ENCODE measurements at places on chromosomes 13 and 19.
A peak's percentile ranks its signal among the peaks of the same experiment; 100 is the strongest.

- no peak for DNase-seq
Measured at GRCh38 chr19:23946569-23946968, 31.9 kb downstream of the ZNF726 start.

DNA sequence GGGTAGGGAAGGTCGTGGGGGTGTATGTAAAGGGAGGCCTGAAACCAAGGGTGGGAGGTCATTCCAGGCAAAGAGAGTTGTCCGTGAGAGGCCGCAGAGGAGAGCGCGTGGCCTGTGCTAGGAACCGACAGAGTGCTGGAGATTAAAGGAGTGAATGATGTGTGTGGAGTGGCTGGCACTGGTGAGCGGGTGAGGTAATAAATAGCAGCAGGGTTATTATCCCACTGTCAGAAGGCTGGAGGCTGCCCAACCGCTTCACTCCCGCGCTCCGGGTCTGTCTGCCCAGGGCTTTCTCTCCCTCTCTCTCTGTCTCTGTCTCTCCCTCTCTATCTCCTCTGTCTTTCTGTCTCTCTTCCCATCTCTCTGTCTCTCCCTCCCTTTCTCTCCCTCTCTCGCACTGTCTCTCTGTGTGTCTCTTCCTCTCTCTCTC, 17.4 kb downstream of the ZNF579 start:
- DNase-seq: no peak

- DNase-seq: no peak
Measured at GRCh38 chr13:97139691-97140090, 82.4 kb upstream of the MBNL2 start.

- DNase-seq: no peak
Measured at GRCh38 chr19:17755443-17755890, 4.2 kb downstream of the FCHO1 start.

DNA sequence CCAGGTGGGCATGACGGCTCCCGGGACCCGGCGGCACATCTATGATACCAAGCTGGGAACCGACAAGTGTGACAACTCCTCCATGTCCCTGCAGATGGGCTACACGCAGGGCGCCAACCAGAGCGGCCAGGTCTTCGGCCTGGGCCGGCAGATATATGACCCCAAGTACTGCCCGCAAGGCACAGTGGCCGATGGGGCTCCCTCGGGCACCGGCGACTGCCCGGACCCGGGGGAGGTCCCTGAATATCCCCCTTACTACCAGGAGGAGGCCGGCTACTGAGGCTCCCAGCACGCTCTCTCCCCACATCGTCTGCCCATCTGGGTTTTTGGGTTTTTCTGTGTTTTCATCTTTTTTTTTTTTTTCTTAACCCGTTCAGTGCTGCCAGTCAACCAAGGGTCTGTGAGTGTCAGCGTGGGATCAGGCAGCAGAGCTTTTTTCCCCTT, 2.3 kb upstream of the ABCA7 start:
- DNase-seq: no peak

- DNase-seq: no peak
Measured at GRCh38 chr13:44249431-44249836, 124.2 kb upstream of the SERP2 start.

- no peak for DNase-seq
Measured at GRCh38 chr19:51071095-51071405, 6.2 kb upstream of the KLK13 start.

DNA sequence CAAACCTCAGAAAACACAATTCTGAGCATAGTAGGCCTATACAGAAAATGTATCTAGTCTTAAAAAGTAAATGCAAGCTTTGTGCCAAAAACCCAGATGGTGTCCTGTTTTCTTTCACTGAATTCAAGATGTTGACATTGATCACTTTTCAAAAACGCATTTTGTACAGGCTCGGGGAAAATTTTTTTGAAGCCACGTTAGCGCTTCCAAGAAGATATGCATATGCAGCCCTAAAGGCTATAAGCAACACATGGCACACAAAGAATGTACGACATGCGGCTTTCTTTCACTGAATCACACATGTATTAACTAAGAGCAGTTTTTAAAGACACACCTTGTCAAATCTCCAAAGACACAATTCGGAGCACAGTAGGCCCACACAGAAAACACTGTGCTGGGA, 115.4 kb downstream of the MRPL57 start:
- DNase-seq: no peak

- DNase-seq: no peak
Measured at GRCh38 chr13:104008075-104008474, 941.9 kb upstream of the SLC10A2 start.

DNA sequence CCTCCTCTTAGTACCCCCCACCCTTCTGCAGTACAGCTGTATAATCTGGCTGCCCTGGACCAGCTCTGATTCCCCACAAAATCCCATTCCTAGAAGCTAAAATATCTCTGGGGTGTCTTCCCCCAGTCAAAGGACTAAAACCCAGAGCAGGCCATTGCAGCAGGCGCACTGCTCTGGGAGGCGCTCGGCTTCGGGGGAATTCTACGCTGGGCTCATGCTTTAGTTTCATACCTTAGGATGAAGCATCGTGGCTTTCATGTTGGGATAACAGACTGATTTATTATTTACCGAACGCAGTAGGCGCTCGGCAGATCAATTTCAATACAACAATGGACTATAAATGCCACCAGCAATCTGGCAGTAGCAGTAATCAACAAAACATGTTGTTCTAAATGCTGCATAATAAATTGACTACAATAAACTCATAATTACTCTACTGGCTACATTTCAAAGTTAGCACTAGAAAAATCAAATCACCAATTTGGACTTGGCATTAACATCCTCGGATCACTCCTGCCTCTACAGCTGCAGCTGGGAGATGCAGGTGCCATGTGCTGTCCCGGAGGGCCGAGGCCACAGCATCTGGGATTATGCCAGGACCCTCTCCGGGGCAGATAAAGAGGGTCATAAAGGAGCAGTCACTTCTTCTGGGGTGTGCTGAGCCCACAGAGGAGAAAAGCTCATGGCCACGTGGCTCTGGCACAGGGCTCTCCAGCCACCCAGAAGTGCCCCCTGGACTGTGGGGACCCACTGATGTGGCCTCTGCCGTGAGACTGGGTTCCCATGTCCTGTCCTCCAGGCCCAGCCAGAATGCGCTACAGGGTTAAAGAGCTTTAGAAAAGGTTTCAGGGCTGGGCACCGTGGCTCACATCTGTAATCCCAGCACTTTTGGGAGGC, 35.3 kb downstream of the CEBPG start:
- no peak for DNase-seq

DNA sequence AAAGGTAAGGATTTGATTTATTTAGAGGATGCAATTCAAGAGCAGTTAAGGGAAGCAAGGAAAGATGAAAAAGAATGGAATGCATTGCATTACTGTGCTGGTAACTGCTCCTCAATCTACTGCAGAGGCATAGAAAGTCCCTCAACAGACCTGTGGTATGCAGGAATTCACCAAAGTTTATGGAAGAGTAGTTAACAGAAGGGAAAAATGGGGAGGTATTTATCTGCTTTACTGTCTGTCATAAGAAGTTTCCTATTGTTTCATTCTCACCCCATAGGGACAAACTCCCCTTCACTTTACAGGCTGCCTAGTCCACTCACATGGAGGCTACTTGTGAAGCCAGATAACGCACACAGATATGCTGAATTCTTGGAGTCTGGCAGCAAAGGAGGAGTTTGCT, 354.9 kb upstream of the SPRY2 start:
- DNase-seq: no peak

- DNase-seq: no peak
Measured at GRCh38 chr13:99905224-99905623, 66.3 kb downstream of the ZIC5 start.

GRCh38 chr19:29062475-29063435, 150.2 kb downstream of the UQCRFS1 start:
- no peak for DNase-seq

GRCh38 chr13:100019780-100020356, 38.3 kb downstream of the ZIC2 start:
- no peak for DNase-seq

- no peak for DNase-seq
Measured at GRCh38 chr19:46697204-46697960, 19.5 kb downstream of the PRKD2 start.

DNA sequence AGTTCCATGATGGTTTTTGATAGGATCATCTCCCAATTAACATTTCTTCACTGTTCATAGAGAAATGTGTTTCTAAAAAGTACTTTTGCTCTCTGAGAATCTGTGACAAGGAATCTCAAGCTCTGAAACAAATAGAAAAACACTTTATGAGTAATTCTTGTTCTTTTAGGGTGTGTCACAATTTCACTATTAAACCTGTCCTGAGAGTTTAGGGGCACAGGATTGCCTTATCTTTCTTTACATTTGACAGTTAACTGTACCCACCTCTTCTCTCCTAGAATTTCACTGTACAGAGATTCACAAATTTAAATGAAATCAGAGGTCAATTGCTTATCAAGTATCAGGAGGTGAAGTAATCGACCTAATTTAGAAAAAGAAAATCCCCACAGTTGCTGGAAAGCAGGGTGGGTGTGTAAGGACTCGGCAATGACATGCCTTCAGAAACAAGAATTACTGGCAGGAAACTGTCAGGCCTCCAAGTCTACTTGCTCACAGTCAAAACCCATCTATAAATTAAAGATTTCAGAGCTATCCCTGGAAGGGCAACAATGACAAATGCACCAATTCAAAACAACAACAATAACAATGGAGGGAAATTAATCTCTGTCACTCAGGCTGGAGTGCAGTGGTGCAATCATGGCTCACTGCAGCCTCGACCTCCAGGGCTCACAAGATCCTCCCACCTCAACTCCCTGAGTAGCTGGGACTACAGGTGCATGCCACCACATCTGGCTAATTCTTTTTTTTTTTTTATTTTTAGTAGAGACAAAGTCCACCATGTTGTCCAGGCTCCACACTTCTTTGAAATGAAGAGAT, 250.2 kb downstream of the ABCC4 start:
- DNase-seq: no peak

- no peak for DNase-seq
Measured at GRCh38 chr13:95298971-95299621, 2.2 kb downstream of the ABCC4 start.

GRCh38 chr19:4491446-4491845, 19.3 kb downstream of the HDGFL2 start:
- DNase-seq: no peak

- no peak for DNase-seq
Measured at GRCh38 chr13:102628559-102628958, 31.8 kb downstream of the TPP2 start.

DNA sequence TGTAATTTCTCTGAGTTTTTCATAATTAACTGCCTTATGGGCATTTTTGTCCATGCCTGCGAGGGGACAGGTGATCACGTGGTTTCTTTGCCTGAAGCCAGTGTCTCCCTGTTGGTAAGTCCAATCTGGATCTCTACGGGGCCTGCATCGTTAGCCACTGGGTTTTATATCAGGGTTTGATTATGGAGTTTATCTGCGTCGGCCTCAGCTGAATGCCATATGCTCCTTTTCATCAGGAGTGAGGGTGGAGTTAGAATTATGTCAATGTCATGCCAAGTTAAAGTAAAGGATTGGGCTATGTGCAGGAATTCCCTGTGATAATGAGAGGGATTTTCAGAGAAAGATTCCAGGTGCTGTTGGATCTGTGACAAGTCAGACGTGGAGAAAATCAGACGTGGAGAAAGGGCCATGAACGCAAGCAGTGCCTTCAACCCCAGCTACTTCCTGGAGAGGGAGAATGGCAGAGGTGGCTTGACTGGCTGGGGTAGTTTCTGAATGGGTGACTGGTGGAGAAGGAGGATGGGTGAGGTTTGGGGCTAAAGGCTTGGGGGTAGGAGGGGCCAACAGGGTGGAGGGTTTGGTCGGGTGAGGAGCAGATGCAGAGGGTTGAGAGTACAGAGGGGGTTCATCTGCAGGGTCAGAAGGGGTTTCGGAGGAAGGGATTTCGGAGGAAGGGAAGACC, 24.3 kb downstream of the TMEM255B start:
- no peak for DNase-seq

- no peak for DNase-seq
Measured at GRCh38 chr13:95723438-95723837, 46.5 kb downstream of the DNAJC3 start.

GRCh38 chr13:83298617-83299016, 583.7 kb downstream of the SLITRK1 start:
- no peak for DNase-seq

DNA sequence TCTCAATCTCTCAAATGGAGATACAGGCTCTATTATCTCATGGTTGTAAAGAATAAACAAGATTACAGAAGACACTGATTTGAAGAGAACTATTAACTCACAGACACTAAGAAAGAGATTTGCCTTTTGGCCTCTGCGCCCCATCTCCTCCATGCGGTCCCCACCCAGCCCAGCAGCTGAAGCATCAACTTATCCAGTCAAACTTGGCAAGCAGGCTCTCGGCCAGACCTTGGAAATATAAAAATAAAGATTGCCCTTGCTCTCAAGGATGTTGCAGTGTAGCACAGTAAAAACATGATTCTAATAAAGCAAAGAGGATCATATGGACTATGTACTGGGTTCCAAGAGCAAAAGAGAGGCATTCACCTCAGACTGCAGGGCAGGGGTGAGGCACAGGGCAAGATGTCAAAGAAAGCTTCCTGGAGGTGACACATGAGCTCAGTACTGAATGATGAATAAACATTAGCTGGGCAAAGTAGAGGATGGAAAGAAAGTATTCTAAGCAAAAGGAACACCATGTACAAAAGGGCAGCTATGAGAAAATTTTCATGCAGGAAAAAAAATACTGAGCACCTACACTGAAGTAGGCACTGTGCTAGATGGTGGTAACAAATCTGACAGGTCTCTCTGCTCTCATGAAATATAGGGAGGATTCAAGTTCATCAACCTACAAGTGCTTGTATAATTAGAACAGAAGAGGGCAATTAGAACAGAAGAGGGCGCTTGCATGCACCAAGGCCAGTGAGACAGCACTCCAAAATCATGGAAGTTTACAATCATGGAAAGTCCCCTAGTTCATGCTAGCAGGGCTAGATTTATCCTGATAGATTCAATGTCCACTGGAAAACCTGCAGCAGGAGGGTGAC, 85.0 kb downstream of the SACS start:
- DNase-seq: no peak

DNA sequence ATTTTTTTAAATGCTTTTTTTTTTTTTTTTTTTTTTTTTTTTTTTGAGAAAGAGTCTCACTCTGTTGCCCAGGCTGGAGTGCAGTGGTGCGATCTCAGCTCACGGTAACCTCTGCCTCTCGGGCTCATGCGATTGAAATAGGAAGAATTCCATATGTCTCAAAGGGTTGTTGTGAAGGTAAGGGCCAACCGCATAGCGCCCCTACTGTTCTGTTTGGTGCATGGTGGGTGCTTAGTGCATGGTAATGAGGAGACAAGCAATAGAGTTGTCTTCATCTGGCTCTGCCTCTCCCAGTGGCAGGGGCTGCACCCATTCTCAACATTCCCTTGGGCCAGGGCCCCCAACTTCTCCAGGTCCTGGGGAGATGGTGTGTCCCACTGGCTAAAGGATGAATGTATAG, 68.7 kb downstream of the RASL11A start:
- DNase-seq: peak; percentile 60

DNA sequence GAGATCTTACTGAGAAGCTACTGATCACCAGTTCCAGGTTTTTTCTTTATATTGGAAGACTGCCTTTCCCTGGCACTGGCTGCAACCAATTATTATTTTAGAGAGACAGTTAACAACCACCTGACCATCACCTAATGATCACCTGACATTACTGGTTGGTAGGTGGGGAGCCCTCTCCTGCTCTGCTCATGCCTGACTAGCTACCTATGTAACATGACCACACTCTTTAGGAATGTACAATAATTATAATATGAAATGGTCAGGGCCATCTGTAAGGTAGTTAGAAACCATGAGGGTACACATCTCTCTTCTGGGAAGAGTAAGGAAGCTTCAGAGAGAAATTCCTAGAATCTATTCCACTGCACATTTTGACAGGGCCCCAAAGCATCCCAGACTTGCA, 59.0 kb upstream of the SCEL start:
- DNase-seq: no peak

- DNase-seq: no peak
Measured at GRCh38 chr19:11363881-11364280, 8.6 kb downstream of the PLPPR2 start.
